ENCODE measurements at places on chromosomes 3 and 15.

DNA sequence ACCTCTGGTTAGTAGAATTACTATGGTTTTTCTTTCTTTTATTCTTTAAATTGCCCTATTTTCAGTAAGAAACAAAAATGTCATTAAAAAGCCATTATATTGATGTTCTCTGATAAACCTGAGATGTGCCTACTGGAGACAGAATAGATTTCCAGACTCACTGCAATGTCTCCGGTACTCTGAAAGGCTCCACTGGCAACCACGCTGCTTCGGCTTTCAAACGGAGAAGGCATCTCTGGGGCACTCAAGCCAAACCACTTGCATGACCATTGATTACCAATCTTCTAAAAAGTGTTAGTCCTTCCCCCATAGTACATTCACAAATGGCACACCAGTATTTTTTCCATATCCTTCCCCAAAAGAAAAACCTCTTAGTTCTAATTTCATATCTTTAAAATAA lies 82.6 kb downstream of the CBLB start:
- no peak for DNase-seq

- no peak for DNase-seq
Measured at GRCh38 chr3:183108470-183108869, 9.2 kb upstream of the MCCC1 start.

DNA sequence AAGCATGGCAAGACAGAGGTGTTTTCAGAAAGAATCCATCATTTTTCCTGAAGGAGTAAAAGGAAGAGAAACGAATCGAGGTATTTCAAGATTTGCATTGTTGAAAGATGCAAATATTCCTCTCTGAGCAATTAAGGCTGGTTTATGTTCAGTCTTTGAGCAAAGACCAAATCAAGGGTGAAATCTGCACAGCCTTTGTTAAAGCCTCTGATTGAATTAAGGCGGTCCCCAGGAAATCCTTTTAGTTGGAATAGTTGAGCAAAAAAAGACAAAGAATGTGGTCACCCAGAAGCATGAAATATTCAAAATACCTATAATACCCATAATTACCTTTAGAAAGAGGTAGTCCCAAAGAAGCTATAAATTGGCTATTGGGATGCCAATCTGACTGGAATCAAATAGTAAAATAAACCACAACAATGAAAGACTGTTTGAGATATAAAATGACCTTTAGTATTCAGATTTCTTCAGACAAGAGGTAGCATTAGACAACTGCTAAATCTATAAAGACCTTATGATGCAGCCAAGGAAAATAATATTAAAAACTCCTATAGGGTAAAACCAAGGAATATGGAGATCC lies 1218.1 kb downstream of the ROBO2 start:
- no peak for DNase-seq

GRCh38 chr3:142929890-142930289 lies 33.6 kb downstream of the PAQR9 start:
- DNase-seq, result no peak

GRCh38 chr3:117995842-117996437 lies 1038.7 kb downstream of the IGSF11 start:
- DNase-seq, result no peak

GRCh38 chr15:25863111-25863967 lies at the start of gene ATP10A:
TSS of gene ATP10A (minus strand) at chr15:25863327. CDS start at chr15:25863096, 231 bp downstream.
- DNase-seq, result no peak

- no peak for DNase-seq
Measured at GRCh38 chr3:158642005-158642404, 2.3 kb upstream of the GFM1 start.

GRCh38 chr15:95405447-95405846 lies 925.1 kb upstream of the NR2F2 start:
- no peak for DNase-seq

DNA sequence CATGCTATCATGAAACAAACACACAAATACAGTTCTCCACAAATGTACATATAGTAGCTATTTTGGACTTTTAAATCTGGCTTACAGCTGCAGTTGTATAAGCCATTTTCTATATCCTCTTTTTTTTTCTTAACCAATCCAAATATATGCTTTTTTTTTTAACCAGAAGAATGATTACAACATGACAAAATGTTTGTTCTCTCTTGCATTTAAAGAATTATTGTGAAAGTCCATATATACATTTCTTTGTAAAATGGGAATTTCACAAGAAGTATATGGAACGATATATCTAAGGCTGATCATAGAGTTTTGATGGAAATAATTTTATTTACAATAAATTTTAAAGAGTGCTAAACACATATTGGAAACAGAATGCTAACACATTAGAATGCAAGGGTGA lies 95.6 kb downstream of the CD200R1L start:
- DNase-seq, result no peak

DNA sequence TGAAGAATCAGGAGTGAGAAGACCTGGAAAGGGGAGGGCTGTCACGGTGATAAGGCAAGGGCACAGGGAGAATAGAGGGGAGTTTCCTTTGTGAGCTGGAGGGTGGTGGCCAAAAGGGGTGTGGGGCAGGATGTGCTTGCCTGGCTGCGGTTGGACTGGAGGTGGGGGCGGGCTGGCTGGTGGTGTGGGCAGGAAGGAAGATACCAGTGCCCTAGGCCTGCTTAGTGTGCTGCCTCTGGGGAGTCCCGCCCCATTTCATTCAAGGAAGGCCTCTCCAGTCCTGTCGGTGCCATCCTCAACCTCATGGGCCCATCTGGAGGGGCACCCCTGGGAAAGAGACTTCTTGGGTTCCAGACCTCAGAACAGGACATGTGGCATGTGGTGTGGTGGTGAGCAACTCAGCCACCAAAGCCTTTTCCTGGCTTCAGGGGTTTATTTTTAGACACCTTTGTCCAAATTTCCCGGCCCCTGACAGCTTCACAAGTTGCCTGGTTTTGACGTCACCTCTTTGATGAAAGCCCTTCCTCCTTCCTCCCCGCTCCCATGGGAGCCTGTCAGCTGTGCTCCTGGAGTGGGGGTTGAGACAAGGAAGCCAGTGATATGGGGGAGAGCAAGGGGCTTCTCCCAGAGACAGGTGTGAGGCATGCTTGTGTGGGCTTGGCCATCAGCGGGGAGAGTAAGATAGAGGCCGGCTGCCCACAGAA lies 15.6 kb downstream of the TEX264 start:
- DNase-seq, result no peak

DNA sequence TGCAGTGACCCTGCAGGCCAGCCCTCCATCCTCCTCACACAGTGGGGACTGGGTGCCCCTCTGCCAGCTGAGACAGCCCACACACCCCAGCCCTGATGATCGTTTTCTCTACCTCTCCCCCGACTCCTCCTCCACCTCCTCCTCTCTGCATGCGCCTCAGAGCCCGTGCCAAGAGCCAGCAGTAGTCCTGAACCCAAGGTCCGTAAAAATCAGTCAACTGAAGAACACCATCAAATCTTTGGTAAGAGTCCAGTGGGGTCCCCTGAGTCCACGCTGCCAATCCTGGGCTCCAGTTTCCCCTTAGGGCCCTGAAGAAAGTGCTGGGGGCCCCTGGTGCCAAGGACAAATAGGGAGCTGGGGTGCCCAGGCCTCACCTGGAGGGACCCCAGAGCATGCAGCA lies 109.3 kb upstream of the FAN1 start:
- no peak for DNase-seq

DNA sequence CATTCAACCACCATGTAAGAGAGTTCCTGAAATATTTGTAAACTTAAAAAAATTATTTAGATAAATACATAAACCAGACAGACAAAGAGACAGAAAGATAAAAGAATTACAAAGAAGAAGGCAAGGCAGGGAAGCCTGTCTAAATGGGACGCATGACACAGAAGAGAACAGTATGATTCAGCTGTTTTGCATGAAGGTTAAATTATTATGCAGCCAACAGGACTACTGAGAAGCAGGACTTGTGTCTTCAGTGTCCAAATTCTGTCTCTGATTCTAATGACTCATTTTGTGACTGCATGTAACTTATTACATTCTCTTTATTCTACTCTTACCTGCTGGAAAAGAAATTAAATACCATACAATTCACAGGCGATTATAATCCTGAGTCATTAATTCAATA lies 340.4 kb upstream of the KCNMB2 start:
- no peak for DNase-seq

DNA sequence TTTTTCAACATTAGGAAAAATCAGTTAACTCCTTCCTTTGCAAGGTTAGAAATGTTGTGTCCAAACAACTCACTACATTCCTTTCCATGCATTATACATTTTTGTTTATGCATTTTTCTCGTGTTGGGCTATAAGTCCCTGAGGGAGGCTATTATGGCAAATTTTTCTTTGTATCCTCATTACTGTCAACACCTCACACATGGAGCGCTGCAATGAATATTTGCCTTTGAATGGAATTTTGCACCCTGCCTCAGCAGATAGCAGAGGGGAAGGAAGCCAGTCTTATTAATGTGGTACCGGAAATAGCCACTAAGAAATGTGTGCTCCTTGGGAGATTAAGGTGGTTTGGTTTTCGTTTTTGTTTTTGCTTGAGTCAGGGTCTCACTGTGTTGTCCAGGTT lies 134.7 kb downstream of the THSD4 start:
- DNase-seq, result no peak

DNA sequence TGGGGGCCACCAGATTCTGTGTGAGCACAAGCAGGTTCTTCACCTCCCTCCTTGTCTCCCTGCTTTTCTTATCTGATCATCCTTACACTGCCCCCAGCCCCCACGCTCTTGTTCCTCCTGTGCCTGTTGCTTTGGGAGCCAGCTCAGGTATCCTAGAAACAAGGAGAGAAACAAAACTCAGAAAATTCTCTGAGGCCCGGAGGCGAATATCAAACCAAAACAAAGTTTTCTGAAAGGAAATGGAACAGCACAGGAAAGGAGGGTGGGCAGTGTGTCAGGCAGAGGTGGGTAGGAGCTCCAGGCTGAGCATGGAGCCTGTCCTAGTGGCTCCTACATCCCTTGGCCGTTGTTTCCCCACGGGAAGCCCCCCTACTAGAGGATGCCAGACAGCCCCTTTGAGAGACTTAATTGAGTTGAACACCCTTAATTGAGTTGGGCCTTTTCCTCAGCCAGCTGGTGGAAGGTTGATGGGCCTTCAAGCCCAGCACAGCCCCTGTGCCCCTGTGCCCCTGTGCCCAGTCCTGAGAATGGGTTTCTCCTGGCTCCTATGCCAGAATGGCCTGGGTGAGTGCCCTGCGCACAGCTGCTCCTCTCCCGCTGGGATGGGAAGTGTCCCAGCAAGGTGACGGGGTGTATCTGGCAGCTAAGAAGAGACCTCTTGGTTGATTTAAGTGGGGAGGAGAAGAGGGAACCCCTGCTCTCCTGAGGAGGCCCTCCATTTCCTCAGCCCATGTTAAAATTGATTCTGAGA lies 22.8 kb upstream of the JMJD7 start:
- no peak for DNase-seq

DNA sequence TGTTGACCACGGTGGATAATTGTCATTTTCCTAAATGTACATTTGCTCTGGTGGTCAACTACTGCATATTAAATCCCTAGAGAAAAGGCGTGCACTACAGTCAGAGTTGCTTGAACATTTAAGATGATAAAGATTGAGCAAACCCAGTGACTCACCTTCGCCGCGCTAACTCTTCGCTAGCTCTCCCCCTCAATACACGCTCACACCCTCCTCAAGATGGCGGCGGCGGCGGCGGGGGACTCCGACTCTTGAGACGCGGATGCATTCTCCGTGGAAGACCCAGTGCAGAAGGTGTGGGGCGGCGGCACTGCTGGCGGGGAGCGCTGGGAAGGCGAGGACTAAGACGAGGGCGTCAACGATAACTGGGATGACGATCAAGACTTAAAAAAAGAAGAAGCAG lies 79.8 kb upstream of the PFN2 start:
- no peak for DNase-seq

GRCh38 chr3:178302966-178303930 lies 233.0 kb upstream of the KCNMB2 start:
- DNase-seq, result no peak

DNA sequence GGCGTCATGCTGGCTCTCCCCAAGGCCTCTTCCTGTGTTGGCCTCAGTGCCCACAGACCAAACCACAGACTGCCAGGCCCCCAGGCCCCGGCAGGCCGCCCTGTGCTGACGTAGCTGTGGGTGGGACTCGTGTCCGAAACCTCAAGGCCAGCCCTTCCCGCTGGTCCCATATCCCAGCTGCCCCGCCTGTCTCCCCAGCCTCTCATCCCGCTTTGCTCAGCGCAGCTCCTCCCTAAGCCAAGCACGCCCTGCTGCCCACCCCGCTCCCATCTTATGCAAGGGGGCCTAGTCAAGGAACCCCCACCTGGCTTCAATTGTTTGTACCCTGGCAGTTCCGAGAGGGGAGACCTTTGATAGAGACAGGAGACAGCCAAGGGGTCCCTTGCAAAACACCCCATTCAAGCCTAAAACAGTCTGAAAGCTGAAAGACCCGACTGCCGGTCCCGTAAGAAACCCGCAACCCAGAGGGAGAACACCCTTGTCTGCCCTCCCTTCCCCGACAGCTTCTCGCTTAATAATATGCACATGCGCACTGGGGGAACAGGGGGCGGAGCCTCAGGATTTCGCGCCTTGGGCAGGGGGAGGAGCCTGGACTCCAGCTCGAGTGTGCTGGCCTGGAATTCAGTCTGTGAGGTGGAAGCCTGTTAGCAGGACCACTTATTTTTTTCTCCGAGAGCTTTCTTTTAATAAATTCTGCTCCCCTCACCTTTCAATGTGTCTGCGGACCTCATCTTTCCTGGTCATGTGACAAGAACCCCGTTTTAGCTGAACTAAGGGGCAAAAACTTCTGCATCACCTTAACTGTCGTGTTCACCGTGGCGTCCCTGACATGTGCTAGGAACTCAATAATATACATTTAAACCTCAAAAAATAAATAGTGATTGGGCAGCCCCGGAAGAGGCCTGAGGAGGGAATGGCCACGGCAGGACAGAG lies 17.2 kb downstream of the TNFAIP8L3 start:
- DNase-seq, result no peak

DNA sequence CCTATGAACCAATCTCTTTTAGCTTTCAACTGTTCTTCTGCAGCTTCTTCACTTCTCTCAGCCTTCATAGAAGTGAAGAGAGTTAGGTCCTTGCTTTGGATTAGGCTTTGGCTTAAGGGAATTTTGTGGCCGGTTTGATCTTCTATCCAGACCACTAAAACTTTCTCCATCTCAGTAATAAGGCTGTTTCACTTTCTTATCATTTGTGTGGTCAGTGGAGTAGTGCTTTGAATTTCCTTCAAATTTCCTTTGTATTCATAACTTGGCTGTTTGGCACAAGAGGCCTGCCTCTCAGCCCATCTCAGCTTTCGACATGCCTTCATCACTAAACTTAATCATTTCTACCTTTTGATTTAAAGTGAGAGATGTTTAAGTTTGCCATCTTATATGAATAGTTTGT lies 21.7 kb downstream of the DZIP1L start:
- no peak for DNase-seq

- DNase-seq, result peak; percentile 48
Measured at GRCh38 chr3:196969660-196970546, 1.3 kb upstream of the PIGZ start.
